ENCODE measurements at places on chromosomes 1 and 21.

DNA sequence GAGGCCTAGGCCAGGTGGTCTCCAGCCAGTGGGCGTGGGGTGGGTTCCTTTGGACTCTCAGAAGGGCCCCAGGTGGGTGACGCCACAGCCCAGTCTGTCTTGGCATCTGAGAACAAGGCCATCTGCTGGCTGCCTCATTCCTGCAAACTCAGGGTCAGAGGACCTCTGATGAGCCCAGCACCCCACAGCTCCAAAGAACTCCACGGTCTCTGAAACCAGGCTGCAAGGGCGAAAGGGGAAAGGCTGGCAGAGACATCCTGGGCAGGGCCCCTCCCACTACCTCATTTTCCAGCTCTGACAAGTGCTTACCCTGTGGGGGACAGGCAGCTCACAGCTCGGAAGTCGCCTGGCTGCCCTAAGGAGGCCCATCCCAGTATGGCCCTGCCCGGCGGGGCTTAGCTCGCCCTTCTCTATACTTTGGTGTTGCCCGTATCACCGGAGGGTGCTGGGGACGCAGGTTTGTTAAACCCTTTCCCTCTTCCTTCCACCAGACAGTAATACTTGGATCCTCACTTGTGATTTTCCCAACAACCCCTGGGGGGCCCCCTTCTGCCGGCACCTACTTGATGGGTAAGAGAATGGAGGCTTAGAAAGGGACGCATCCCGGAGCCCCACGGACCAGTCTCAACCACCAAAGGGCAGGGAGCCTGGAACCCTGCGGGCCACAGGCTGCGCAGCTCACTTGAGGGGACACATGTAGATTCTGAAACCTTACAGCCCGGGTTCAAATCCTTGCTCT lies 10.9 kb upstream of the EDN2 start:
- no peak for DNase-seq

DNA sequence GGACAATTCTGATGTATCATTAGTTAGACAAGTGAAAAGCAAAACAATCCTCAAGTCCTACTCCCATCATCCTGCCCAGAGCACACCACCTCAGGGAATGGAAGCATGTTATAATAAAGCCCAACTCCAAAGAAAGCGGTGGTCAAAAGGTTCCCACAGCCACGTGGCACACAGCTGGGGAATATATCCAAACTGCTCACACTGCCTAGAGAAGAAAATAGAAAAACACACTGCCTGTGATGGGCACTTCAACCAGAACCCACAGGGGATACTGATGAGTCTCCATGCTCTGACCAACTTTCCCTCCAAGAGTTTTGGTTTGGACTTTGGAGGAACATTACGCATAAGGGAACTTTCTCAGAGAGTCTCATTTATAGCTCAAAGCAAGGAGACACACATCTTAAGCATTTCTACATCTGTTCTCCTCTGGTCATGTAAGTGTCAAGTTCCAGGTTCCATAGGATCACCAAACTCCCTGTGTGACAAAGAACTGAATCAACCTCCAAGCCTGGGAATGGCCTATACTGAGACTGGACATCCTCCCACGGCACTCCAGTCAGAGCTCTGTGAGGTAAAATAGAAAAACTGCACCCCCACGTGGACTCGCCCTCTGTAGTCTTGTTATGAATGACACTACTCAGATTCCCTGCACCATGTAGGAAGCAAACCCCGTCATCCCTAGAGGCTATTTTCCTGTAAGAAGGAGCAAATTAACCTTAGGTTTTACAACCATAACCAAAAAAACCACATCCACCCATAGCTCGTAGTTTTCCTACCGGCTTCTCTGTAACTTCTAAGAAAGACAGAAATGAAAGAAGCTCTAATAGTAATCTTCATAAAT lies 12.2 kb downstream of the DSTYK start:
- DNase-seq: no peak

DNA sequence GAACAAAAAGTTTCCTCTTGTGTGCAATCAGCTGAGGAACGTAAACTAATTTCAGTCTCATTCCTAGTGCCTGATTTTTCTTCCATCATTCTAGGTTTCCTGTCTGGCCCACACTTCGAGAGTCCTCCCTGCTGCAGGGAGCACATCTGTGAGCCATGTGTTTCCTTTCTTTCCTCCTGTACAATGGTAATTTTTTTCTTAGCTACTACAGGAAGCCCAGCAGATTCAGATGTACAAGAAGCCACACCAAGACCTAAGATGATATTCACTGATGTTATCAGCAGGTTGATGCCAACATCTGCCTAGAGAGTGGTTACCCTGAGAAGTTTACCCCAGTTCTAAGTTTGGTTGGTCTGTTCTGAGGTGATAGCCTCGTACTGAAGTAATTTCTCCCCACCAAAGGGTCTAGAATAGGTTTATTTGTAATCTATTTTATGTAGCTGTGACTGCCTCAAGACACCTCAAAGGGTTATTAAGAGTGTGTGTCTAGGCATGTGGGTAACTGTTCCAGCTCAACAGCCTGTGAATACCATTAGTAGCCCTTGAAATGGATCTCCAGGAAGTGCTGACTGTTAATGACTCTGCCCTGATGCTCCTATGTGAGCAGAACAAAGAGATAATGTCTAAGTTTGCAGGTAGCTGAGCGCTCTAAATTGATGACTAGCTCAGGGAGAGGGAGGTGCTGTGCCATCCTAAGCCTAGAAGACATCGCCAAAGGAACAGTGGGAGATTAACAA lies 31.7 kb upstream of the CLDN14 start:
- no peak for DNase-seq

DNA sequence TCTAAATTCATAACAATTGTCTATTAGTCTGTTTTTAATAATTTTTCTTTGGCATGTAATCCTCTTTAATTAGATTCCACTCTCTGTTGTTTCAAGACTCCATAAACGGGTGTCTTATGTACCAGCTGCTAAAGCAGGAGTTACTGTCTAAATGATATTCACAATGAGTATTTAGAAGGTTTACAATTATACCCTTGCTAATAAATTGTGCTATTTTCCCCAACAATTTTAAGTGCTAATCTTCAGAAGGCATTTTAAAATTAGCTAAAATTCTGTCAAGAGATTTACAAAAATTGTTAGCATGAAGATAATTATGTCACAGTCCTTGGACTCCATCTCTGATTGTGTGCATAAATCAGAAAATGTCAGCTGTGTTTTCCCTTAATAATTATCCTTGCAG lies 83.7 kb downstream of the DPYD start:
- no peak for DNase-seq

- no peak for DNase-seq
Observed at GRCh38 chr1:47703981-47704596, 266.2 kb downstream of the FOXD2 start.

- DNase-seq: no peak
Observed at GRCh38 chr1:37667023-37667671, 25.2 kb upstream of the CDCA8 start.

GRCh38 chr1:72438270-72438669 lies 155.9 kb upstream of the NEGR1 start:
- DNase-seq: no peak

GRCh38 chr1:173758980-173759379 lies 44.2 kb downstream of the KLHL20 start:
- DNase-seq: no peak

GRCh38 chr1:184623404-184623803 lies 131.3 kb downstream of the EDEM3 start:
- no peak for DNase-seq

GRCh38 chr1:156969496-156969895 lies 49.1 kb downstream of the LRRC71 start:
- DNase-seq: no peak

DNA sequence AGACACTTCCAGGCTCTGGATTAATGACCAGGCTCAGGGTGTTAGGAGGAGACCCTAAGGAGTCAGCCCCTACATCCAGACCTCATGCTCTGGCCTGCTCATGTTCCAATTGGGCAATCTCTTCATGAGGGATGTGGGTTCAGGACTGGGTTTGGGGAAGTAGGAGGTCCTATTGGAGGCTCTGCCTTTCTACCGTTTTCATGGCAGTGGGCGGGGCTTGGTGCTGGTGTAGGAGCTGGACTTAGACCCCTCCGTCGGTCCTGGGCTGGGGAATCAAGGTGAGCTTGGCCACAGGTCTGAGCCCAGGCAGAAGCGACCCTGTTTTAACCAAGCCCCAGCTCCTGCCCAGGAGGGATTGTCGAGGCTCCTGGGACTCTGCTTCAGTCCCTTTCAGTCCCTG lies 123.4 kb downstream of the PRDM16 start:
- DNase-seq: no peak

GRCh38 chr1:165143437-165144065 lies 213.0 kb downstream of the LMX1A start:
- DNase-seq: no peak

DNA sequence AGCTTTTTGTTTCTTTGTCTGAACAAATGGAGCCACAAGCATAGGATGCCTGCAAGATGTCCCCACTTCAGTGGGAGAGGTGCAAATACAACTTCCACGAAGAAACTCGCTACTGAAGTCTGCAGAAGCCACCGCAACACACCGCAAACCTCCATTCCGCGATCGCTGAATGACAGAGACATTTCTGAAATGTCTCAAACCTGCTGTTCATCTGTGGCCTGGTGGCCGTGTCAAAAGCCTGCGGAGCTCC lies 1.0 kb downstream of the TP53BP2 start:
- DNase-seq: no peak

DNA sequence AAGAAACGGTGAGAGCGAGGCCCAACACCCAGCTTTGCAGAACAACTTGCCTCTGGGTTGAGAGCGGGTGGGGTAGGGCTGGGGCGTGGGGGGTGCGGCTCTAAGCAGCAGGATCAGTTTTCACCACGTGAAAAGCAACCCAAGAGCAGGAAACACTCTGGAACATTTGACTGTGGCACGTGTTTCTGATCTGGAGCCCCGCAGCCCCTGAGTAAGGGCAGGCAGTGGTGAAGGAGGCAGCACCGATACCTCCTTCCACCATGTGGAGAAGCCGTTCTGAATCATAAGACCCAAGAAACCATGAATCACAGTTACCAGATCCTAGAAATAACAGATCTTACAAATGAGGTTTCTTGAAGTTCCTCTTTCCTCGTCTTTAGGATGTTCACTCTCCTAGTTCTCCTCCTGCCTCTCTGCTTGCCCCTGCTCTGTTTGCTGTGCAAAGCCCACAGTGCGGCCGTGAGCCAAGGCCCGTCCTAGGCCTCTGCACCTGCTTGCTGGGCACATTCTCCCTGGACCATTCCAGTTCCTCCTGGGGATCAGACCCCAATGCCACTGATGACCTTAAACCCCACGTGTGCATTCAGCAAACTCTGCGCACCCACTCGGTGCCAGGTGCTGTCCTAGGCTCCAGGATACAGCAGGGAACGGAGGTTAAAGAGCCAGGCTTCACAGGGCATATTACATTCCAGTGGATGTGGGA lies 31.9 kb downstream of the SLC1A7 start:
- DNase-seq: no peak

DNA sequence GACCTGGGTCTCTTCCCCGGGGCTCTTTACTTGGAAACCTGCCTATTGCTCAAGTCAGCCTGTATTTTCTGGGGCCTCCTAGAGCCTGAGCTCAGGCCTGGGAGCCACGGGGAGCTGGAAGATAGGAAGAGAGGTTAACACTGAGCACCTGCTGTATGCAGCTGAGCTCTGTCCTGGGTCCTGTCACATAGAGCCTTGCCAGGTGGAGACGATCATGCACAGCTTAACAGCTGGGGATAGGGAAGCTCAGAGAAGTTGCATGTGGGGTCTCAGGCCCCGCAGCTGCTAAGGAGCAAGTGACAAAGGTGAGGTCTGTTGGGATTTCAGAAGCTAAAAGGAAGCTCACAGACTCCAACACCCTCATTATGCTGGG lies 127.4 kb upstream of the TMEM51 start:
- DNase-seq: no peak

DNA sequence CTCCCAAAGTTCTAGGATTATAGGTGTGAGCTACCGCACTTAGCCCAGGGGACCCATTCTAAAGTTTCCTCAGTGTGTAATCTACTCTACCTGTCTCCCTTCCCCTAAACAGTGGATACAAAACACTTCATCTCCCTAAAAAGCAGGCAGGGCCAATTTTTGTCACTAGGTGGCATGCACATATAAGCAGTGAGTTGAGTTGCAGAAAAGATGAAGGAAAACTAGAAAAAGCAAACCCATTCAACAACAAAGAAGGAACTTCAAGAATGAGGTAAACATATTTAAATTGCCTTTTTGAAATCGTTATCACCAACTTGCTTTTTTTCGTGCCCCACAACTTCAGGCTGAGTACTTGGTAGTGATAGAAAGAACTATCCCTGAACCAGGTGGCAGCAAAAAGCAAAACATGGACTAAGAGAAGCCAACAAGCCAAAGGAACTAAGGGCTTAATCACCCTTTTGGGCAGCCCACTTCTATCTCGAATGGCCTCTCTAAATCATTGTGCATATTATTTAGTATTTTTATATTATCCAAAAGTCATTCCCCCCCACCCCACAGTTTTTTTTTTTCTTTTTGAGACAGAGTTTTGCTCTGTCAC lies 19.7 kb upstream of the ALDH9A1 start:
- DNase-seq: no peak

DNA sequence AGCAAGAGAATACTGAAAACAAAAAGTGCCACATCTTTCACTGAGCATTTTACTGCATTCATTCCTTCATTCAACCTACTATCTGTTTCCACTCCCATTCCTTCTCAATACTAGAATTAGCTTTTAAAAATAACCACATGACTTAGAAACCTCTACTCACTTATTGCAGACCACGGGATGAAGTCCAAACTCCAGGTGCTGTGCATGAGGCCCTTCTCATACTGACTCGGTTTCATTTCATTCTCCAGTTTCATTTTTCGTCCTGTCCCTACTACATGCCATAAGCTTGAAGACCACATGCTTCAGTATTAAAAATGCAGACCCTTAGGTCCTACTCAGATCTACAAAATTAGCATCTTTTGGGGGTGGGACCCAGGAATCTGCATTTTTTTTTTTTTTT lies 2.3 kb upstream of the BACH1 start:
- no peak for DNase-seq

- no peak for DNase-seq
Observed at GRCh38 chr1:162233066-162233465, 143.6 kb downstream of the SPATA46 start.

- no peak for DNase-seq
Observed at GRCh38 chr1:153805042-153805745, 30.0 kb downstream of the SLC27A3 start.

- no peak for DNase-seq
Observed at GRCh38 chr1:38047603-38048141, 1.1 kb upstream of the POU3F1 start.
